Adipose tissue (tissue), 3 donors: ENCODE measurements at places on chromosomes 12 and 14. TPM values are rescaled to one million over a fixed set of nuclear protein-coding genes. Genes with fewer than 3 reads are reported as not detected.

The RERG gene
- 3.0 TPM for polyA plus RNA-seq

The PTPN21 gene
- polyA plus RNA-seq, result 8.3 TPM

The ASCL1 gene
- polyA plus RNA-seq, result not detected

The SDR9C7 gene
- polyA plus RNA-seq, result not detected

The ETFBKMT gene
- 3.4 TPM for polyA plus RNA-seq

The ZBTB42 gene
- 8.4 TPM for polyA plus RNA-seq

The CLEC4C gene
- polyA plus RNA-seq, result not detected

The BICD1 gene
- 2.4 TPM for polyA plus RNA-seq

The MMP17 gene
- 2.7 TPM for polyA plus RNA-seq

The REC8 gene
- polyA plus RNA-seq, result 9.4 TPM

The KRT6A gene
- 0.43 TPM for polyA plus RNA-seq

The DEGS2 gene
- polyA plus RNA-seq, result 2.0 TPM

The GIT2 gene
- 14.0 TPM for polyA plus RNA-seq

The AQP5 gene
- polyA plus RNA-seq, result 0.76 TPM

The CPNE6 gene
- polyA plus RNA-seq, result 0.01 TPM

The LBHD2 gene
- 1.2 TPM for polyA plus RNA-seq

The GARIN6 gene
- not detected for polyA plus RNA-seq
